ENCODE measurements at places on chromosomes 2 and 18. TPM values are rescaled to one million over a fixed set of nuclear protein-coding genes. Genes with fewer than 3 reads are reported as not detected.

RUFY4 gene
- total RNA-seq, result not detected

DNA sequence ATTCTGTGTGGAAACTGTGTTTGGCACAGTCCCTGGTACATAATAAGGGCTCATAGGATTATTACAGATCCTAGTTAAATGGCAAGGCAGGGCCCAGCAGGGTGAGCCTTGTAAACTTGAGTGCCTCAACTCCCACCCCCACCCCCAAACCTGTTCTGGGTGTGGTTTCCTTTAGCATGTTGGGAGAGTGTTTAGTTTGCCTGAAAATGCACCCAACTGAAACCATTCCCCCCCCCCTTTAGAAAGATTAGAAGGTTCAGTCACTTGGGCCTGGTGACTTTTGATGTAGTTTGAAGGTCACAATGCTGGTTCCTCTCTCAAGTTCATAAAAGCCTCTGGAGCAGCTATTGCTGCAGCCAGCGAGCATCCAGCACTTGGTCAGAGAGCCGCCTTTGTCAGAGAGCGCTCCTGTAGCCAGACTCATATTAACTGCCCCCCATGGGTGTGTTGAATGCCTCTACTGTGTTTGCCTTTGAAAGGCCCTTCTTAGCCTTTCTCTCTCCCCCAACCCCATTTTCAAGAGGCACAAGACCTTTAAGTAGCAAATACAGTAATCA lies 113.7 kb downstream of the SPTBN1 start:
- DNase-seq, result no peak

GRCh38 chr2:40400336-40400953 lies 51.4 kb downstream of the SLC8A1 start:
- no peak for DNase-seq

RFTN2 gene
- total RNA-seq, result 2.5 TPM

RAB6C gene
- 0.25 TPM for total RNA-seq

SLC16A14 gene
- total RNA-seq, result 4.4 TPM

GRCh38 chr18:3485153-3486149 lies 35.5 kb downstream of the TGIF1 start:
- no peak for DNase-seq

DNA sequence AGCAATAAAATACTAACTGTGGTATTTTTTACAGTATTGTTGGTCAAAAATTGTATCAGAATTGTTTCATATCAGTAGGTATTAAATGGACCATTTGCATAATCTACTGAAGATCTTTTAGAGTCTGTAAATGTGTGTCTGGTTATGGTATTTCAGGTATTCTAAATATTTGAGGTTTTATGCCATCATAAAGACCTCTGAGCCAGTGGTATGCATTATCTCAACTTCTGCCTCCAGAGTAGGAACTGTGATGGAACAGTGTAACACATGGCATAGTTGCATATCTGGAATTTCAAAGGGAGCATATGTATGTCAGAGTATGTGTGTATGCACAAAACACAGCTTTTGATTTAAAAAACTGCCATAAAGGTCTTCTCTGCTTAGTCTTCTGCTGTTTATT lies 15.4 kb downstream of the GREB1L start:
- DNase-seq, result no peak

- no peak for DNase-seq
Observed at GRCh38 chr2:99634234-99634633, 144.4 kb upstream of the REV1 start.

SOWAHC gene
- total RNA-seq, result 12.9 TPM

- peak; percentile 22 for DNase-seq
Observed at GRCh38 chr2:181456660-181457120, 496 bp upstream of the ITGA4 start.

TSHZ1 gene
- 5.3 TPM for total RNA-seq

DNA sequence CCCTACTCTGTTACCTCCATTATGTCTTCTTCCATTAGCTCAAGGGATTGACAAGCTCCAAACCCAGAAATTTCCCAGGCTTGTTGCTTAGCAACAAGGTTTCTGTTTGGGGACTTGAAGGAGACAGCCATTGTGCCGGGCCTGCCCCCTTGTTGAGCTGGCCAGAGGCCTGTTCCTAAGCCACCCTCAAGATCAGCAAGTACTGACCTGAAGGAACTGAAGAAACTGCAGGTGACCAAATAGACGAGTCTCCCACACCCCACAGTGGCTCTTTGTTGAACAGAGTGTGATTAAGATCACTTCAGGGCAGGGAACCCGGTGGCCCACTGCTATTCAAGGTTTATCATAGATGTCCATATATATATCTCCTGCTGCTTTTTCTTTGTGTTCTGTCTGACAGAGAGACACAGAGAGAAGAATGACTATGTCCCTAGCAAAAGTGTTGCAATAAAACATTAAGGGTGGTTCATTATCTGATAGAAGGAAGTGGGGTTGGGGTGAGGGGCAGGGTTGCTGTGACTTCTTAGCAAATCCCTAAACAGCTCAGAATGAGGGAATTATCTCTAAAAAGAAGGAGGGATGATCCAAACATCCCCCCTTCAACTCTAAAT lies 69.2 kb downstream of the RNF144A start:
- no peak for DNase-seq

- DNase-seq, result no peak
Observed at GRCh38 chr2:175931805-175932204, 70.3 kb downstream of the LNPK start.

HOXD1 gene
- total RNA-seq, result not detected

RNU2-63P gene
- 8.2 TPM for total RNA-seq

ABCG5 gene
- total RNA-seq, result not detected
